ENCODE measurements at places on chromosomes 6 and 20.

- no peak for DNase-seq
These were observed 12.7 kb downstream of the SPDEF start for GRCh38 chr6:34543421-34543820.

DNA sequence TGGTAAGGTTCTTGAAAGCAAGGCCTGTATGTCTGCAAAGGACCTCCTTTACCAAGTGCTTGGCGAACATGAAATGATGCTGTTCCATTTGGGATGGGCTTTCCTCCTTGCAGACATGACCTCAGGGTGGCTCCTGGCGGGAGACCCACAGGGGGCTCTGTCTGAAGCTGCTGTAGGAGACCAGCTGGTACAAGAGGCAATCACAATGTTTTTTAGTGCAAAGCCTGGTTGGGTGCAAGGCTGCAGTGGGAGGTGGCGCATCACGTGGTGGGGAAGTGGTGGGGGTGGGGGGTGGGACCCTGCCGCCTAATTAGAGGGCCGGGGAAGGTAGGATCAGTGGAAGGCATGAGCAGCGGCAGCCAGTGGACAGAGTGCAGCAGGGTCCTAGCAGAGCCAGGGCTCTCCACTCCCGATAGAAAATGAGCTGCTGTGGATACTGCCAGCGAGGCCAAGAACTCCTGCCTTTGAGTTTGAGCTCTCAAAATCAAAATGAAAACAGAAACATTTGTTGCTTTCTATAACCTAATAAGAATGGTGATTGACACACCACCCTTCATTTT, 9.1 kb upstream of the ARMC2 start:
- no peak for DNase-seq

- no peak for DNase-seq
These were observed 655.0 kb downstream of the COL12A1 start for GRCh38 chr6:74550821-74551220.

GRCh38 chr6:46015119-46015968, at the start of gene CLIC5:
CLIC5 (minus strand) TSS chr6:46015860; CDS start chr6:46015542, 318 bp downstream.
- no peak for DNase-seq

- no peak for DNase-seq
These were observed 676.5 kb downstream of the TENT5A start for GRCh38 chr6:81075974-81076373.

DNA sequence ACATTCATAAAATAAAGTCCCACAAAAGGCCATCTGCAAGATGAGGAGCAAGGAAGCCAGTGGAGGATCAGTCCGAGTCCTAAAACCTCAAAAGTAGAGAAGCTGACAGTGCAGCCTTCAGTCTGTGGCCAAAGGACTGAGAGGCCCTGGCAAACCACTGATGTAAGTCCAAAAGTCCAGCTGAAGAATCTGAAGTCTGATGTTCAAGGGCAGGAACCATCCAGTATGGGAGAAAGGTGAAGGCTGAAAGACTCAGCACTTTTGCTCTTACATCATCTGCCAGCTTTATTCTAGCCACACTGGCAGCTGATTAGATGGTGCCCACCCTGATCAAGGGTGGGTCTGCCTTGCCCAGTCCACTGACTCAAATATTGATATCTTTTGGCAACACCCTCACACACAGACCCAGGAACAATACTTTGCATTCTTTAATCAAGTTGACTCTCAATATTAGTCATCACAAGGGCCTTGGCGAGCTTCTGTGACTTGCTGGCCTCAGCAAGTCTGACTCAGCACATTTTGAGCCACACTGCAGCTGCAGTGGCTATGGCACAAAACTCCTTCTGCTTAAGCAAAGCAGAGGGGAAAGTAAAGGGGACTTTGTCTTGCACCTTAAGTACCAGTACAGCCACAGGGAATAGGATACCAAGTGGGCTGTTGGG, 1370.3 kb upstream of the CITED2 start:
- no peak for DNase-seq

- DNase-seq: no peak
These were observed 3.3 kb downstream of the TFEB start for GRCh38 chr6:41732149-41732548.

DNA sequence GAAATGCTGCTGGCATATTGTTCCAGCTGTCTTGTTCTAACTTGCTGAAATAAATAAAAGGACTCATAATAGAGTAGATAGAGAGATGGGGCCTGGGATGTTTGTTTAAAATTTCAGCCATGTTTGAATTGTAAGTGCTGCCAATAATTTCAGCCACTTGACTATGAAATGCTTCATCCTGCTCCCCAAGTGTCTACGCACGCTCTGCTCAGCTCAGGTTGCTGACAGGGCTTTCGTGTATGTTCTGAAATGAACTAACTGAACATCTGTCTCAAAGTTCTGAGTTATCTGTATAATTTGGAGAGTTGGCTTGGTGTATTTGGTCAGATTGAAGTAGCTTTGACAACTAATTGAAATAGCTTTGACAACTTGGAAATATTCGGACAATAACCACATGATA, 387.8 kb downstream of the BMP2 start:
- no peak for DNase-seq

- no peak for DNase-seq
These were observed 111.5 kb downstream of the EYS start for GRCh38 chr6:65595540-65595939.

GRCh38 chr6:36752187-36752885, 54.7 kb downstream of the RAB44 start:
- DNase-seq: no peak

DNA sequence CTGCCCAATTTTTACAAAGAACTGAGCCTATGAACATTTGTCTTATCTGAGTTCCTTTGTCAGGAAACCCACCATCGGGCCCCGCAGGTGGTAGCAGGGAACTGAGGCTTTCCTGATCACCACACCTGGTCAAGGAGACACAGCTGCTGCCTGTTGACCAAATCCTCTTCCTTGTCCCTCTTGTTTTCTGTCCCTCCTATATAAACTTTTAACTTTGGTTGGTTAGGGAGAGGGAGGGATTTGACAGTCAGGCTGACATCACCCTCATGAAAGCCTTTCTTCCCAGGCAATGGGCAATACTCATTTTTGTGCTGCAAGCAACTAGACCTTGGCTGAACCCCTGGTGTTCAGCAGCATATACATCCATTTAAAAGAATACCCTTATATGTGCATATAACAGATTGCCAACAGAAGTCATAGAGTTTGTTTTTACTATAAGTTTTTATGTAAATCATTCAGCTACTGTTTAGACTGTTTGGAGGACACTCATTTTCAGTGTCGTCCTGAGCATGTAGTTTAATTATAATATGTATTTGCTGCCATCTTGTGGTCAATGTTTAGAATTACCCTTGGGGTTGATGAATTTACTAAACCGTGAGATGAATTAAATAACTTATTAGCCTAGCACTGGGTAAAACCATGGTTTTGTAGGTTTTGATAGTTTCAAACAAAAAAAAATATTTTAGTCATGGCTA, 17.0 kb downstream of the CRISP1 start:
- no peak for DNase-seq

DNA sequence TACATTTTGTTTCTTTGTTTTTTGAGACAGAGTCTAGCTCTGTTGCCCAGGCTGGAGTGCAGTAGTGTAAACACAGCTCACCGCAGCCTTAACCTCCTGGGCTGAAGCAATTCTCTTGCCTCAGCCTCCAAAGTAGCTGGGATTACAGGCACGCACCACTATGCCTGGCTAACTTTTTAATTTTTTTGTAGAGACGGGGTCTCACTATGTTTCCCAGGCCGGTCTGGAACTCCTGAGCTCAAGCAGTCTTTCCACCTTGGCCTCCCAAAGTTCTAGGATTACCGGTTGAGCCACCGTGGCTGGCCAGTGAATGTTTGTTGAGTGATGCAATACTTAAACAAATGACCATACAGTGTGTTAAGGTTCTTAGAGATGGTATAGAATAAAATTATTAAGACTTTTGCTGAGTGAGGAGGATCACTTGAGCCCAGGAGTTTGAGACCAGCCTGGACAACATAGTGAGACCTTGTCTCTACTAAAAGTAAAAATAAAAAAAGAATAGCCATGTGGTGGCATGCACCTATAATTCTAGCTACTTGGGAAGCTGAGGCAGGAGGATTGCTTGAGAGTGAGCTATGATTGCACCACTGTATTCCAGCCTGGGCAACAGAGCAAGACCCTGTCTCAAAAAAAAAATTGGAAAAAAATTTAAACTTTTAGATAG, 13.4 kb downstream of the CEP250 start:
- DNase-seq: no peak

DNA sequence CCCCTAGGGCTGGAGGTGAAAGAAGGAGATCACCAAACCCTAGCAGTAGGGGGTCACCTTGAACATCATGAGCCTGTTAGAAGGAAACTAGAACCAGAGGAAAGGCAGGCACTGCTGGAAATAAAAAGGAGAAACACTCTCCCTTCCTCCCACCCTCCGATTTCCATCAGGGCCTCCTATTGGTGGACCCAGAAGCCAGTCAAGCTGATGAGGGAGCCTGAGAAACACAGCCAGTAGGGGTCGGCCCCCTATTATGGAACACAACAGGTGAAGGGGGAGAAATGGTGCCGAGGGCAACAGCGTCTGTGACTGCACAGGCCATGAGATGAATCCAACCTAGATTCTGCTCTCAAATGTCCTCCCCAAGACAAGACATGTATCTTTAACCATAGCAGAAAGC, 156.1 kb upstream of the LRFN2 start:
- DNase-seq: no peak

GRCh38 chr6:14518515-14519217, 401.1 kb downstream of the CD83 start:
- no peak for DNase-seq

GRCh38 chr20:35329435-35330139, 37.4 kb upstream of the FAM83C start:
- DNase-seq: no peak

GRCh38 chr6:168216751-168217191, 102.8 kb downstream of the DACT2 start:
- no peak for DNase-seq

GRCh38 chr6:8930009-8930408, 494.7 kb upstream of the SLC35B3 start:
- no peak for DNase-seq

DNA sequence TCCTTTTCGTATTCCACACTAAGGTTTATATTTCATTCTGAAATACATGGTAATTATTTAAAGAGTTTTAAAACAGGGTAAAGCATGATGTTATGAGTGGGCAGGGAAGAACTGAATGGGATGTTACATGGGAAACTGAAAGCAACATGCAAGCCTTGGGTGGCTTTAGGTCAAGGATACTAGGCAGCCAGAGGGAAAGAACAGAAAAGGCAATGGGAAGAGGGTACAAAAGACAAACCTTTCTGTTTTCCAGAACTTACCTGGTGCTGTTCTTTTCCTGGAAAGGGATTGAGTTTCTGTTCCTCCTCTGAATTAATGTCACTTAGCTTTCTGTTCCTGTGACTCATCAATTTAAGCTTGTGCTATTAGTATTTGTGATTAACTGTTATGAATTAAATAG, 71.2 kb upstream of the SMIM8 start:
- DNase-seq: no peak

DNA sequence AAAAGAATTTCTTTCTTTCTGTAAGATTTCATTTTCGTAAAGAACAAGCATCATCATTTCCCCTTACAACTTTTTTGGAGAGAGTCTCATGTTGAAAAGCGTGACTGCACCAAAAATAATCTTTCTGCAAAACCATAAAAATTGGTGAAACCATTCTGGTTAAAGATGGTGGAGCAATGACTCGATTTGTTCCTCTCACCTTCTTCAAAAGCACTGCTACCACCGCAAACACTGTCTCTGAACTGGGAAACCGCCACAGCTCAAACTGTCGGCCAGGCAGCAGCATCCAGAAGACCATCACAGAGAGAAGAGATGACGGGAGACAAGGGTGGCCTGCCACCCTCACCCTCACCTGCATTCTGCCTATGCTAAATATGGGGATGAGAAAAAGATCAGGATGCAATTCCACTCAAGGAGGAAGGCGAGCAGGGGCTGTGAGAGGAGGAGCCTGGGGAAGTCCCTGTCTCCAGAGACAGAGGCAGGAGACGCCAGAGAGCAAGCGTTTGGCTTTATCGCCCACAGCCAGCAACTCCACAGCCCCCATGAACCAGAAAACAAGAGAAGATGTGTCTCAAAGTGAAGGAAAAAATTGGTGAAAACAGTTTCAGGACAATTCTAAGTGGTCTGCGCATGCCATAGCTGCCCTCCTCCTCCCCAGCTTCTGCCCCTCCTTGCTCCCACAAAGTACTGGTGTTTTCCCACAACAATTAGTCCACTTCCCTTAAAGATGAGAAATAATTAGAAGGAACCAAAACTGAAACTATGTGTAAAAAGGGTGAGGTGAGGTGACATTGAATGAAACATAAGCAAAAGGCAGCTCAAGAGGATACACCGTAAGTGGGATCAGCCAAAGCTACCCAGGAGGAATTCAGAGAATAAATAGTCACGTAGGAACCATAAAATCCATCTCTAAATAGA, 255.5 kb downstream of the KIF16B start:
- no peak for DNase-seq

DNA sequence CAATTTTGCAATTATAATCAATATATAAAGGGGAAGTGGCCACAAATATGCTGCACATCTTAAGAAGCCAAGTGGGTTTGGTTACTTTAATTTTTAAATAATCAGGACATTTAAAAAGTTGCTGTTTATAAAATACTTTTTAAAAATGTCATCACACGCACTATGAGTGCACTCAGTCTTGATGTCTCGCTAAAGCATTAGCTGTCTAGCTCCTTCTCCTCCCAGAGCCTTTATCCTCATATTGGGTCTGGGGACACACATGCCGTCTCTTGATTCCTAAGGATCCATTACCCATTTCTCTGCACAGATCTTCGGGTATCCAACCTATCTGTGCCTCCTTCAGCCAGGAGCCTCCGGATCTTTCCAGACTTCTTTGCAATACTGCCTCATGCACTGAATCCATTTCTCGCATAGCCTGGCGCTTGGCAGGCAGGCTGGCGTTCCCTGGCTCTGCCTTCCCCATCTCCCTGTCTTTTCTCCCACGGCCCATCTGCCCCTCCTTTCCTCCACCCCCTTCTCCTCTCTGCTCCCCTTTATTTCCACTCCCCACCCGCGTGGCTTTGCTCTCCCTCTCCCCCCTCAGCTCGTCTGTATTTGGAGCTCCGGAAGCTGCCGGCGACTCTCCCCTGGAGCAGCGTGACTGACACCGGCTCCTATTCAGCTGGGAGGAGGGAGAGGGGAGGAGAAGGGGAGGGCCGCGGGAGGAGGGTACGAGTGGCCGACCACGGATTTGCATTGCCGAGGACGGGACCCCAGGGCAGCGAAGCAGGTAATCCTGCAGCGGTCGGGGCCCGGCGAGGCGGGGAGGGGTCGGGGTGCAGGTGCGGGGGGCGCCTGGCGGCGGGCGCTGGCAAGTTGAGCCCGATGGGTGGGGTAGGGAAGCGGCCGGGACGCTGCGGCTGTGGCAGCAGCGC, at the start of gene CAP2:
Gene CAP2 (plus strand): TSS at position 618 of the 914 bp plus-strand sequence. CDS start 27,961 bp downstream, outside the sequence.
- peak; percentile 38 for DNase-seq

- no peak for DNase-seq
These were observed 26.6 kb upstream of the MYT1 start for GRCh38 chr20:64137598-64138031.

GRCh38 chr6:8670792-8671191, 235.4 kb upstream of the SLC35B3 start:
- DNase-seq: no peak
